ENCODE measurements at places on chromosomes 5 and 9.

- no peak for DNase-seq
Observed at GRCh38 chr9:31323726-31324444, 1060.6 kb upstream of the ACO1 start.

GRCh38 chr5:173310218-173310769, 17.9 kb downstream of the STC2 start:
- DNase-seq = no peak

GRCh38 chr9:94086486-94087345, 2.5 kb downstream of the PTPDC1 start:
- no peak for DNase-seq

- DNase-seq = no peak
Observed at GRCh38 chr5:5419291-5420210, 2.9 kb upstream of the ICE1 start.

- no peak for DNase-seq
Observed at GRCh38 chr5:125093776-125094175, 347.3 kb upstream of the ZNF608 start.

DNA sequence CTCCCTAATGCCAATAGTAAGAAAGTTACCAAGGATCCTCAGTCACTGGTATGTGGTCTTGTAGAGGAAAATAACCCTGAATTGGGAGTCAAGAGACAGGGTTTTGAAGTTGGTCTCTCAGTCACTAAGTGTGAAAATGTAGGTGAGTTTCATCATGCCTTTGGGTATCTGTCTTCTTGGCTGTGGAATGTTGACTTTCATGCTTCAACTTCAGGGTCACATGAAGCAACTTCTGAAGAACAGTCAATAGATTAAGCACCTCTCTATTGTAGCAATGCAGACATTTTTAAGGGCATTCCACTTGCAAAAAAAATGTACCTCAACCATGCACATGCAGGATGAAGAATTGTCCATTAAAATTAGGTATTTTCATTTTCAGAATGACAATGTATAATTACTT, 194.6 kb downstream of the CSNK1G3 start:
- DNase-seq = no peak

GRCh38 chr5:39503155-39503554, 78.4 kb upstream of the DAB2 start:
- no peak for DNase-seq

DNA sequence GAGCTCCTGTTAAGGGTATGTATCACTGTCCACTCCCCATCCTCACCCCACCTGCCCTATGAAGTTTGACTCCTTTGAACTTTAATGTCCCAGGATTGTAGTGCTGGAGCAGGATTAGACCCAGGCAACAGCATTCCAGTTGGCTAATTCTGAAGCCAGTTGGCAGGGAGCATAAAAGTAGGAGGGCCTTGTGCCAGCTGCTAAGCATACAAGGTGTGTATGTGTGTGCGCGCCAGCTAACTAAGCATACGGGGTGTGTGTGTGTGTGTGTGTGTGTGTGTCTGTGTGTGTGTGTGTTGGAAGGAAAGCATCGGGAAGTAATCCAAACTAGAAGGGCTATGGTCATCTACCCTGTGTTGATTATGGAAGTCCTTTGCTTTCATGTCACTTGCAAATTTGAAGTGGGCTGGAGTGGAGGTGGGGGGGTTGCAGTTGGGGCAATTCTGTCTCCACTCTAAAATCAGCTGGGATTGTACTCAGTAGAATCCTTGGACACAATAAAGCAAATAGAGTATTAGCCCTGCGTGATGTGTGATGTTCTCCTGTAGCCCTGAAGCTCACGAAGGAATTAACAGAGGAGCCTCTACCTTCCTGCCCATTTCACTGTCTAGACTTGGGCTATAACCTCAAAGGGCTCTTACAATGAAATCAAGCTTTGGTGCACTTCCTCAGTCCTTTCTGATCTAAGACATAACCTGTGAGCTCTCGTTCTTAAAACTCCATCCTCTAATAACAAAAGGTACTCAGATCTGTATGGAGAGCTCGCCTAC, 26.9 kb downstream of the HMGCR start:
- no peak for DNase-seq

- no peak for DNase-seq
Observed at GRCh38 chr5:164748861-164749260, 1243.4 kb downstream of the MAT2B start.

DNA sequence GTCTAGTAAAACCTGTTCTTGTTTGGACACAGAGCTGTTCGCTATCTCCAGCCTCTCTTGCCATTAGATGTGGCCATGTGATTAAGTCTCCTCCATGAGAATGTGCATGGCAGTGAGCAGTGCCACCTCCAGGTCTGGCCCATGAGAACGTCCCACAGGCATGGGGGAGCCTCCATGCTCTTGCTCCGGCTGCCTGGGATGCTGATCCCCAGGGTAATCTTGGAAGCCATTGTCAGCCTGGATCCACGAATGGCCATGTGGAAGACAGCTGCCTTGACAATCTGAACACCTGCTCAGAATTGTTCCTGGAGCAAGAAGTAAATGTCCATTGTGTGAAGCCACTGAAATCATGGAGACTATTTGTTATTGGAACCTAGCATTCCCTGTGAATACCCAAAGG, 83.5 kb downstream of the FSTL4 start:
- no peak for DNase-seq

- no peak for DNase-seq
Observed at GRCh38 chr9:126127591-126127990, 199.0 kb upstream of the MVB12B start.

GRCh38 chr5:110376281-110376951, 350.1 kb downstream of the TMEM232 start:
- DNase-seq = no peak

DNA sequence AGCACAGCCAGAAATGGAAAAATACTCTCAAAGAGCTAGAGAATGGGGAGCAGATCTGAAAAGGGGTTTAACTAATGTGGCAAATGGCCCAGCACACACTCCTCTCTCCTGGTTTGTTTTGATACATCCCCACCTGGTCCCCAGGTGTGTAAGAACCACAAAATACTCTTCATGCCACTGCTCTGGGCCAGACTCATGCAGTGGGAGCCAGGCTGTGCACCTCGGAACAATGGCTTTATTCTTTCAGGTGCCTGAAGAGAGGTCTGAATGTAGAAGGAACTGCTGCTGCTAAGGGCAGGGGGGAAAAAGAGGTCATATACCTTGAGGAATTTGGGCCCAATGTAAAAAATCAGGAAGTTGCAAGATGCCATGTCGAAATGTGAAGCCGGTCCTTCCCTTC, 123.9 kb upstream of the ADAMTSL1 start:
- no peak for DNase-seq

- no peak for DNase-seq
Observed at GRCh38 chr9:135849181-135849580, 58.2 kb downstream of the CAMSAP1 start.

DNA sequence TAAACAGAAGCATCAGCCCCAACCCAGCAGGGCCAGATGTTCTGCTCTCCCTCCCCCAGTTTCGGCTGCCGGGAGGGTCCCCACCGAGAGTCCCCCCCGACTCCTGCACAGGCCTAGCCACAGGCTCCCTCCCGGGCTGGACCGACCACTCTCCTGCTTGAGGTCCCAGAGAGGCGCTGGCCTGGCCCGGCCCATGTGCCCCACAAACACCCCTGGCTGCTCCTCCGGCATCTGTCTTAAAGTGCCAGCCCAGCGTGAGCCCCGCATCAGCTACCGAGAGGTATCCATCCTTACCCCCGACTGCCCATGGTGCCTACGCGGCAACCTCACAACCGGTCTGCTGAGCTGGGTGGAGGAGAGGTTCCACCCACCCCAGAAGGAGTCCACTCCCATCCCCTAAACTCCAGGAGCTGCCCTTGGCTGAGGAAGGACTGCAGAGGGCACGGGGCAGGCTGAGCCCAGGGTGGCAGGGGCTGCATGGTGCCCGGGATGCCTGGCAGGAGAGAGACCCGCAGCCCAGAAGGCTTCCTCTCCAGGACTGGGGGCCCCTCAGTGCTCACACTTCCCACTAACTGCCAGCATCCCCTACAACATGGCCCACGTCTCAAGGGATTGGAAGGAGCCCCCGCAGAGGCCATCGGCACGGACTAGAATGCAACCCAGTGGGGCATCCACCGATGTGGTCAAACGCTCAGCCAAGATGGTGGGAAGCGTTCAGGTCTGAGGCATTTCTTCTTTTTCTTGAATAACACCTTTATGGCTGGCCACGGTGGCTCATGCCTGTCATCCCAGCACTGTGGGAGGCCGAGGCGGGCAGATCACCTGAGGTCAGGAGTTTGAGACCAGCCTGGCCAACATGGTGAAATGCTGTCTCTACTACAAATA, 15.6 kb upstream of the EGFL7 start:
- no peak for DNase-seq

GRCh38 chr9:133990366-133991213, 1.5 kb downstream of the VAV2 start:
- no peak for DNase-seq

- DNase-seq = no peak
Observed at GRCh38 chr9:81782313-81782995, 93.1 kb upstream of the TLE1 start.

DNA sequence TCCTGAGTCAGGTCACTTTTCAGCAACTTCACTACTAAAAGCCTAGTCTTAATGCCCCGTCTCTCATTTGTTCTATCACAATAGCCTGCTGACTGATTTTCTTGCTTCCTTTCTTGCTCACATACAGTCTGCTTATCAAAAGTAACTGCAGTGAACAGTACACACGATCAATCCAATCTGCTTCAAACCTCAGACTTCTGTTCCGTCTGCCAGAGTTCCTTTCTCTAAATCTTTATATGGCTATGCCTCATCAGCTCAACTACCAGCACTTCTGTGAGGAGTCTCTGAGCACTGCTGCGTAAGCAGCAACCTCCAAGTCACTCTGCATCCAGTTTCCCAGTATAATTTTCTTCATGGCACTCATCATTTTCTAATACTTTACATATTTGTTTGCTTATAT, 34.8 kb upstream of the PUM3 start:
- DNase-seq = no peak

DNA sequence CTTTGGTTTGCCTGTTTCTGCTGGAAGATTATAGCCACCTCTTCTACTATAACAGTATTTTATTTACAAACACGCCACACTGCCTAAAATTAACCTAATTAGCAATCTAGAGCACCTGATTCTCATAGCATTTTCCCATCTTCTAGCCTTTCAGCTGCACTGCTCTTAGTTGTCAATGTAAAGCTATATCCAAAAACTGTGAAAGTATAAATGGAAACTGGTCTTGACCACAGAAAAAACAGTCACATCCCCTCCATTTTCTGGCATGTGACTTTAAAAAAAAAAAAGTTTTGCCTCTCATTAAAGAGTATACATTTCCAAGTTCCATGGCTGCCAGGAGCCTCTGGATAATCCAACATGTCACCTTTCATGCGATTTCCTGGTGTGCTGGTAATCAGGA, 287.8 kb downstream of the DTWD2 start:
- no peak for DNase-seq

GRCh38 chr5:151219789-151220188, 4.1 kb downstream of the CCDC69 start:
- no peak for DNase-seq

GRCh38 chr5:135944967-135945560, 9.7 kb downstream of the LECT2 start:
- DNase-seq = no peak

- DNase-seq = no peak
Observed at GRCh38 chr9:79812099-79812498, 240.3 kb downstream of the TLE4 start.

- no peak for DNase-seq
Observed at GRCh38 chr5:73434461-73434860, 14.1 kb downstream of the FOXD1 start.

DNA sequence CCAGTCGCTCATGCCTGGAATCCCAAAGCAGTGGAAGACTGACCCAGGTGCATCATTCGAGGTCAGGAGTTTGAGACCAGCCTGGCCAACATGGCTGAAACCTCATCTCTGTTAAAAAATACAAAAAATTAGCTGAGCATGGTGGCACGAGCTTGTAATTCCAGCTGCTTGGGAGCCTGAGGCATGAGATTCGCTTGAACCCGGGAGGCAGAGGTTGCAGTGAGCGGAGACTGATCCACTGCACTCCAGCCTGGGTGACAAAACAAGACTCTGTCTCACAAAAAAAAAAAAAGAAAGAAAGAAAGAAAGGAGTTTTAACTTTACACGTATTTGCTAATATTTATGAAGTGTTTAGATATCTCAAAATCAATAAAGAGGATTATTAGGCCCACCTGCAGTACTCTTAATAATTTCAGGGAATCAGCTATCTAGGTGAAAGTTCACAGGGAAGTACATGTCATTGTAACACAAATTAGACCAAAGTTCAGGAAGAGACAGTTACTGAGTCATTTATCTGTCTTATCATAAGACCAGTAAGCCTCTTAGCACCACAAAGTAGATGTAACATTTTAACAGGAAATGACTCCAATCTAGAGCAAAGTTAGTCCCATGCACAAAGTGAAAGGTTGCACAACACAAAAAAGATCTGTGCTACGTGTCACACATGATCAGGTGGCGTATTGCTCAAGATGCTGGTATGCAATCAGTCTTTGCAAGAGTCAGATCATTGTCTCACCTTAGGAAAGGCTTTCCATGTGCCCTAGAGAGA, 34.1 kb upstream of the PLIN2 start:
- no peak for DNase-seq

- no peak for DNase-seq
Observed at GRCh38 chr9:134299068-134299467, 27.2 kb upstream of the RXRA start.

DNA sequence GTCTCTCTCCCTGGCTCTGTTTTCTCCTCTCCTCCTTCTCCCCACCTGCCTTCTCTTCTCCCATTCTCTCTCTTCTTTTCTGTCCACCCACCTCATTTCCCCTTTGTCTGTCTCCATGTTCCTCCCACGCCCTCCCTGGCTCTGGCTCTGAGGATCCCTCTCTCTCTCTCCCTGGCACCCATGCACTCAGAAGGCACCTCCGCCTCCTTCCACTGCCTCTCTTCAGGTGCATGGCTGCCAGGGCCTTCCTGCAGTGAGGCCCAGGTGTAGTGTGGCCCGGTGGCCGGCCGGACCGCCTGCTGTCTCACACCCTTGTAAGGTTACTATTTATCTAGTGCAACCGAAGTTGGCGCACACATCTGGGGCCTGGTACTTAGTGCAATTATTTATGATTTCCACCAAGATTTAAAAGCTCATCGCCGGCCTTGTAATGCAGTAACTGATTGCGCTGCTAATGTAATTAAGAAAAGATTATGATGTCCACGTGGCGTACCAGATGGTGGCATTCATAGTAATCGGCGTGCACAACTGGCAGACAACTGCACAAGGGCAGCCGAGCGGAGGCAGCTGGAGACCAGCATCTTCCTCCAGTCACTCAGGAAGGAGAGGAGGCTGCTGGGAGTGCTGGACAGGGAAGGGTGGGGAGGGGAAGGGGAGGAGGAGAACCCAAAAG, 50.4 kb upstream of the MVB12B start:
- no peak for DNase-seq

- DNase-seq = no peak
Observed at GRCh38 chr9:125635888-125636287, 71.1 kb downstream of the MAPKAP1 start.

- no peak for DNase-seq
Observed at GRCh38 chr5:54936201-54936600, 49.2 kb downstream of the ESM1 start.

DNA sequence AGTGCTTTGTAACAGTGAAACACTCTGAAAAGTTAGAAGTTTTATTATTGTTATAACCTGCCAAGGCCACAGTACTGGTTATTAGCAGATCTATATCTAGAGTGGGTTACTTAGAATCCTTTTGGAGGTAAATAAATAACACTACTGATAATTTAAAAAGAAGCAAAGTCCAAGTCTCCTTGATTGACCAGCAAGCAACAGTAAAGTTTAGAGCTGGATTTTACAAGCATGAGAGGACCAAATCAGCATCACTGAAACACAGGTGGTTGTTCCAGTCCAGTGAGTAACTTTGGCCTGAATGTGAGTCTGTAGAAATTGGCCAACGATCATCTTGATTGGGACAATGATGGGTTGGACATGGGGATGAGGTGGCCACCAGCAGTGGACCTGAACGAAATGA, 77.2 kb upstream of the AGXT2 start:
- no peak for DNase-seq

Data from T-helper 2 cell (primary cell).